Stimulated activated CD4-positive, alpha-beta T cell treated with anti-CD3 and anti-CD28 coated beads, Interleukin-4, amount 100 ng/mL, for 1 hour (primary cell): ENCODE measurements at places on chromosomes 2 and 18.
A peak's percentile ranks its signal among the peaks of the same experiment; 100 is the strongest.

DNA sequence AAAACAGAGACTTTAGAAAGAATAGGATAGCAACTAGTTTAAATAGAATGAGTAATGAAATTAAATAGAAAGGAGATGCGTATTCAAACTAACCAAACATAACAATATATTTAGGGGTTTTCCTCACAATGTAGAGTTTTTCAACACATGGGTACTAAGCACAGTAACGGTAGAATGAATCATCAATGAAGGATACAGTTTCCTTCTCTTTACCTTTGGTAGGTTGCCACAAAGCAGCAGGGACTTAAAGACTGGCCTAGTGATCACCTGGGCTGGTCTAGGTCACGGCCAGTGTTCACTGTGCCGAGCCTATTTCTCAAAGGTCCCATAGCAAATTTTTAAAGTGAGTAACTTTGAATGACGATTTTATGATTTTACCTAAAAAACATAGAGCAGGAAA is 311.7 kb downstream of the XIRP2 start:
- no peak for DNase-seq

- no peak for DNase-seq
Observed at GRCh38 chr2:169119123-169119760, 49.9 kb downstream of the DHRS9 start.

DNA sequence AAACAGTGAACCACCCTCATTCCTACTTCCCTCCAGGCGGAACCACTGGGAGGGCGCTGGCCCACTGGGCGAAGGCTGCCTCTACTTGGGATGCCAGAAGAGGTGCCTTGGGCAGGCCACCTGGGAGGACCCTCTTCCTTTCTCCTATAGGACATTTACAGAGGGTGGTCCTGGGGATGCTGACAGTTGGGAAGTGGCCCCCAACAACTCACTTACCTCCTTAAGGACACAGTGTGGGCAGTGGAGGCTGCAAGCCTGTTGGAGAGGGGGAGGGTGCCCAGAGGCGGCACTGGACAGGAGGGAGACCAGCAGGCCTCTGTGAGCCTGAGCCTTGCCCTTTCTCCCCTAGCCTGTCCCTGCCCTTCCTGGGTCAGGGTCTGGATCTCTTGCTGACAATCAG is 346.4 kb upstream of the HS6ST1 start:
- DNase-seq: no peak

DNA sequence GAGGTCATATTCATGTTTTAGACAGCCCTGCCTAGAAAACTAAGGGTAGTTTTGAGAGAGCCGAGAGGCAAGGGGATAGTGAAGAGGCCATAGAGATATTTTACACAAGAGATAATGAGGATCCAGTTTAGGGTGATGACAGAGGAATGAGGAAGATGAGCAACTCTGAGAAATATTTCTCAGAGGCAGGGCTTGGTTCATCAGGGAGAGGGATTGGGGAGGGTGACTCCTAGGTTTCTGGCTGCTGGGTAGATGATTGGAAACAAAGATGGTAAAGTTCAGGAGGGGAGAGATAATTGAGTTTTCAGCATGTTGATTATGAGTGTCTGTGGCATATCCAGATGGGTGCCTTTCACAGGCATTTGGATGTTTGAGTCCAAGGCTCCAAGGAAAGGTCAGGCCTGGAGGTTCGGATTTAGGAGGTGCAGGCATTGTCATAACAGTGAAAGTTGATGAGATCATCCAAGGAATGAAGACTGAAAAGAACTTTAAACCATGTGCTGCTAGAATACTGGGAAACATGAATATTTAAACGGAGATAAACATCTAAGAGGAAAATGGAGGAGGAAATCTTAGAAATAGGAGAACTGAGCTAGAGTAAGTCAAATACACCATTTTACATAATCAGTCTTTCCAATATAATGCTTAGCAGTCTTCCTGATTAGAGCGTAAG is 7.4 kb downstream of the MYL12B start:
- DNase-seq: no peak

DNA sequence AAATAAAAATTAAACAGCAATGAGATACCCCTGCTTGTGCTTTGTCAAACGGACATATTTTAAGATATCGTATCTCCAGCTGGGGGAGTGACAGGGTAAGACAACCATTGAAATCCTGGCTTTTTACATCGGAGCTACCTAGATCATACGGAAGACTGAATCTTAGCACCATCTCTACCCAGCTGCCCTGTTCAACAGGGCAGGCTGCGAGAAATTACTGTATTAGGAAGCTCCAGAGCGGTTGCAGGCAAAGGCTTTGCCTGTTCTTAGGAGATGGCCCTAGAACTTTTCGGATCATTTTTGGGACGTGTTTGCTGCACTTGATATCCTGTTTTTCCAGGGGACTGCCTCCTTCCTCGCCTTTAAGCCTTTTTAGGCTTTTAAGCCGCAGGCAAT is 2.0 kb upstream of the PRKCE start:
- no peak for DNase-seq

- no peak for DNase-seq
Observed at GRCh38 chr2:179274749-179275148, 10.1 kb upstream of the SESTD1 start.

DNA sequence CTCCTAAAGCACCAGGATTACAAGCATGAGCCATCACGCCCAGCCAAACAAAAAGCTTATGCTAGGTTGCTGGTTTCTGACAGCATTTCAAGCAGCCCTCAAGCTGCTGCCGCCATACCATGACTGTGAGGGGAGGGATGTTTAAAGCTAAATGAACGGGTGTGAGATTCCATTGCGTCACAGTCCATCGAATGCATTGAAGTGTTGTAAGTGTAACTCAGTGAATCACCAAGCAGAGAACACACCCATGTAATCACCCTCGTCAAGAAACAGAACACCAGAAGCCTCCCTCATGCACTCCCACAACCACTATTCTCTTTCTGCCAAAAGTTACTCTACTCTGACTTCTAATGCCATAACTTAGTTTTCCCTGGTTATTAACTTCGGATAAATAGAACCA is 32.8 kb upstream of the MC5R start:
- DNase-seq: no peak

GRCh38 chr18:54848121-54848520 is 19.8 kb downstream of the RAB27B start:
- no peak for DNase-seq

DNA sequence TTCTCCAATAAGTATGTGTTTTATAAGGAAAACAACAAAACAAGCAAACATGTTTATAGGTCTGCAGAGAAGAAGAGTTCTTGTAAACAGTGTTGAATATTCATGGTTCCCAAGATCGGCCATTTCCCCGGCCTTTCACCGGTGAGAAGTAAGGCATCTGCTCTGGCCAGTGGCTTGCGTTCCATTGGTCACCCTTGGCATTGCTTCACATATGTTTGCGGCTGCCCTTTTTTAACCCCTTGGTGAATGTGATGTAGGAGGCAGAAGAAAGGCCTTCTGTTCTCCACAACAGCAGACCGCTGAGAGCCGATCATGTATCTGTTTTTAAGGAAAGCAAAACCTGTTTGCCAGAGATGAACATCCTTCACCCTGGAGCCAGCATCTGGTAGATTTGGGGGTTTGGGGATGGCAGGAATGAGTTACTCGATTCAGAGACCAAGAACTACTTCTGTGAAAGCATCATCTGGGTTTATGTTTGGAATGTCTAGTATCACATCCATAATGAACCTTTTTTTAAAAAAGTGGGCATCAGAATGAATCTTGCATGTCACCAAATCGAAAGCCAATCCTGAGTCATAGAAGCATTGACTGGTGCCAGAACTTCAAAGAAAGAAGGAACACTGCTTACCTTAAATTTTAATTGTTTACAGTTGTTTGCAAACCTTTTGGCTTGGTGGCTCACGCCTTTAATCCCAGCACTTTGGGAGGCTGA is 112.3 kb downstream of the AGAP1 start:
- DNase-seq: no peak

DNA sequence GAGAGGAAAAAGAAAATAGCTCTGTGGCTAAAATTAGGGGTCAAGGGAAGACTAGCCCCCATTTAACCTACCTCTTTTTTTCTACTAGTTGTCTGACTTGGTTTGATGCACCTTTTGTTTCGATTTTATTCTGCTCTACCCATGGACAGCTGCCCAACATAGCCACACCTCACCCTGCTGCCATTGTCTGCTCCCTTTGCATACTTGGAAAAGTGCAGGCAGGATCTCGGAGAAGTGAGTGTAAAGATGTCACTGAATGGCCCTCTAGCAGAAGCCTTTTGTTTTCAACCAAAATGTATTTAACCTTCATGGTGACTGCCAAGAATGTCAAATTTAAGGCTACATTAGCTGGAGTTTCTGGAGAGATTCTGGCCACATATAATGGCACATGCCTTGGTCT is 62.9 kb downstream of the SETBP1 start:
- DNase-seq: no peak

DNA sequence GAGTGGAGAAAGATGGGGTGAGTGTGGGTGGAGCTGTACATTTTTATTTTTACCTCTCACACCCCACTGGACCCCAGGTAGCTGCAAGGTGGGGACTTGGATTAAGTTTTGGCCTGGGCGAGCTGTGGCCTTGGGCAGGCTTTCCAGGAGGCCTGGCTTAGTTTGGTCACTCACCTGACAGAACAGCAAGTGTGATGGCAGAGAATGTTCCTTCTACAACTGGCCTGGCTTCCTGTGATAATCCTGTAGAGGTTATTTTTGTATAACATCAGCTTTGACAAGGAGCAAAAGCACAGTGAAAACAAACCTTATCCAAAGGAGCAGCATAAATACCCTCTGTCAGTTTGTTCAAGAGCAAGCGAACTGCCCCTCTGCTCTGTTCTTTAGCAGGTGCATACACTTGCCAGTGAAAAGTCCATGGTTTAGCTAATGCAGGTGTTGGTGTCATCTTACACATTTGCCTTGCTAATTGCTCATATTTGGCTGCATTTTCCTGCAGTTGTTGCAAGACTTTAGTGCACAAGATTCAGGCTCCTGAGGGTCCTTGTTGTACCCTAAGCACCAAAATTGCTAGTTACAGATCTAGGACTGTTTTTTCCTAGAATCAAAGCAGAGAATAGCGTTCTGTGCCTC is 6.3 kb downstream of the THNSL2 start:
- DNase-seq: no peak

GRCh38 chr2:43057742-43058725 is 168.4 kb downstream of the ZFP36L2 start:
- DNase-seq: no peak

DNA sequence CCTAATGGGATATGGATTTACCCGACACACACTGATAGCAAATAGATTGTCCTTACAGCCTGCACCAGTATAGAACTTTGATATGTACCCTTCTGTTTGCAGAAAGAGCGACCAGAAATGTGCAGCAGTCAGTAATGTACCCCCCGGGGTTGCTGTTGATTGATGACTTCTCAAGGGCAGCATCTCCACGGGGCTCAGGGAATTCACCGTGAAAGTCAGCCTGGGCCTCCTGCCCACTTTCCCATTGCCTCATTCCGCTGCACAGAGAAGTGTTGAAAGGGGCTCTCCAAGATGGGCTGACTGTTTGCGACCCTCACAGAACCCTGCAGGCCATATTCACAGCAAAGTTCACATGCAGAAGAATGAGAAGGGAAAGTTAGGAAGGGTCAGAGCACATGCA is 241.3 kb downstream of the PRKCE start:
- no peak for DNase-seq

- no peak for DNase-seq
Observed at GRCh38 chr2:106941372-106941993, 55.5 kb upstream of the ST6GAL2 start.

DNA sequence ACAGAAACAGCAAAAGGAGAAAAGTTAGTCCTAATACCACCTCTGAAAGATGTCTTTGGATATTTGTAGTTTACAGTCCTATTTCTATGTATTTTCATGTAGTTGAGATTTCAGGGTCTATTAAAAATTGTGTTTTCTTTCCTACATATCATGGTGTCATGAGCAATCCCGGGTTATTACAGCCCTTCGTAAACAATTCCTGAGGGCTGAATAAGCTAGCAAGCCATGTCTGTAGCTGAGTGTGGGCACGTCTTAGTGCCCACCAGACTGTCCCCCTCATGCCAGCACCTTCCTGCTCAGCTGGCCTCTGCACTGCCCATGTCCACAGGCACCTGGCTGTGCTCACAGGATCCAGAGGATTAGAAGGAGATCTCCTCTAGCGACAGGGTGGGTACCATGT is 60.6 kb downstream of the CTIF start:
- DNase-seq: no peak

- no peak for DNase-seq
Observed at GRCh38 chr18:13503836-13504235, 222.5 kb downstream of the FAM210A start.

GRCh38 chr2:113240915-113241911 is 37.5 kb downstream of the PAX8 start:
- DNase-seq: peak; percentile 47

DNA sequence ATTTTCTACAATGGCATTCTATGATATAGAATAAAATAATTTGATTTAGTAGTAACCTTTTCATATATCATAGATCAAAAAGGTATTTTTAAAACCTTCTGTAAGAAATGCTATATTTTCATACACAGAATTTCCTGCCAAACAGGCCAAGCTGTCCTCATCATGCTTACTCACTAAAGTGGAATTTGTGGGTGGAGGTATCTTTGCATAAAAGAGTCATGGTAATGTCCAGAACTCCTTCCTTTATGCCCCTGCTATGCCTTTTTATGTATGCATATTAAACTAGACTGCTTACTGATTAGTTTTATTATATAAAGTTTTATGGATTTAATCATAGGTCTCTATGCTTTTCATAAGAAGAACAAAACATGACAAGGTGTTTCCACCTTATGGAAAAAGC is 27.5 kb upstream of the MARCHF7 start:
- DNase-seq: no peak

DNA sequence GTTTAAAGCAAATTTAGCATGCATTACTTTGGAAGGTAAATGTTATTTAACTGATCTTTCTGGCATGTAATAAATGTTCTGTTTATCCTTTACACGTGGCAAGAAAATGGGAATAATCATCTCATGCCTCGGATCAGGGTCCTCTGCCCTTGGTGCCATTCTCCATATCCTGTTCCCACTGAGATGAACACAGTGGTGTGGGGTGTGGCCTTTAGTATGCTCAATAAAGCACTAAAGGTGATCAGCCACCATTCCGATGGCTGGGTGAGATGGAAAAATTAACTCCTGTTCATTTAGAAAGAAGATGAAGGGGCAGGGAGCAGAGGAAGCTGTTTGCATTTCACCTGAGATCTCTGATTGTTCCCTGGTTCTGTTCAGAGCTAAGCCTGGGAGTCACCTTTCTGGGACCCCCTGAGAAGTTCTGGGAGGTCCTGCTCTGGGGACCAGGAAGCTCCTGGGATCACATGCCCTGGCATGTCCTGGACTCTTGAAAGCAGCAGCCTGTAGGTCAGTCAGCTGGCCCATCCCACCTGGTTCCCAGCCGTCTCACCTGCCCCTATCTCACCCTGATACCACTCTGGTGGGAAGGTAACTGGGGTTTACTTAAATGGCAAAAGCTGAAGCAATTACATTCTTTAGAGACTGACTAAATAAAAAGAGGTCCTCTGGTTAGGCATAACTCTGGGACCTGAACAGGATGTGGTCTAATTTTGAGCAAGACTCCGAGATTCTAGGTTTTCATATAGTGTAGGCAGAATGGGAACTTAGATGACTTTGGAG is 288.9 kb upstream of the EPAS1 start:
- DNase-seq: no peak

DNA sequence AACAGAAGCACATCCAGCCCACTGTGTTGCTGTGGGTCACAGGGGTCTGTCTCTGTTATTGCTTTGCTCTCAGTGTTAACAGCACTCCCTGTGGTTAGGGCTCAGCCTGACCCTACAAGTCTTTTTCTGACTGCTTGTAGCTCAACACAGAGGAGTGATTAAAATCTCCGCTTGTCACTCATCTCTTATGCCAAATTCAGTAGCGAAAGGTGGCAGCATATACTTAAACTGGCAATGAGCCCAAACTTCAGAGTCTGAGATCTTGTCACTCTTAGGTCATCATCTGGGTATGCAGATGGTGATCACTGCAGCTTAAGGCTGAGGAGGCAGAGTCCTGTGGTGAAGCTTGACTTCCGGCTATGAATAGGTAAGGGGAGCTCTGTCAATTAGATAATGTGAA is 63.3 kb upstream of the CSRNP3 start:
- DNase-seq: no peak
